ENCODE measurements at places on chromosomes 7 and 10.

GRCh38 chr10:71314028-71314693 is 4.9 kb upstream of the SLC29A3 start:
- DNase-seq, result peak; percentile 42

DNA sequence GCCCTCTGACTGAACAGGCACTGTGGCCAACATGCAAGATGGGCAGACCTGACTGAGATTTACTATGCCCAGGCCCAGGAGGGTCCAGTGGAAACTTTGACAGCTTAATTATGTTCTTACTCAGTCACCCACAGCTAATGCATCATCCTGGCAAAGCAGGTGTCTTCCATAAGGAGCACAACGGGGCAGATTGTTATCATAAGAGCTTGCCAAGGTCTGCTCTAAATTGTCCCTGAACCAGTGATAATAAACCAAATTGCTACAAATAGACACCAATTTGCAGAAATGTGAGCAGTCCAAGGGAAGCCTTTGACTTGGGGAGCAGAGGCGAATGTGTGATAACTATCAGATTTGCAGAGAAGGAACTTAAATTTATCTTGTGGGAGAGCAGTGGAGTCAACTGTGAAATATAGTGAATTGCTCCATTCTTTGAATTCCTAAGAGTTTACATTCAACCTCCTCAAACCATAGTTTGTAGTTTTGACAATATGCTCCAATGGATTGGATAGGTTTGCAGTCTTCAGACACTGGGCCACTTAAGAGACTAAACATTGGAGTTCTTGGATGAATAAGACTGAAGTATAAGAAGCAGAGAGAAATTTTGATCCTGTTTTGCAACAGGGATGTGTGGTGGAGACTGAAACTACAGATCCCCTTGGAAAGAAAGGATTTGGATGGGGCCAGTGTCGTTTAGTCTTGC is 494.7 kb downstream of the CCSER2 start:
- no peak for DNase-seq

- DNase-seq, result no peak
Measured at GRCh38 chr7:35705932-35706461, 11.1 kb upstream of the HERPUD2 start.

DNA sequence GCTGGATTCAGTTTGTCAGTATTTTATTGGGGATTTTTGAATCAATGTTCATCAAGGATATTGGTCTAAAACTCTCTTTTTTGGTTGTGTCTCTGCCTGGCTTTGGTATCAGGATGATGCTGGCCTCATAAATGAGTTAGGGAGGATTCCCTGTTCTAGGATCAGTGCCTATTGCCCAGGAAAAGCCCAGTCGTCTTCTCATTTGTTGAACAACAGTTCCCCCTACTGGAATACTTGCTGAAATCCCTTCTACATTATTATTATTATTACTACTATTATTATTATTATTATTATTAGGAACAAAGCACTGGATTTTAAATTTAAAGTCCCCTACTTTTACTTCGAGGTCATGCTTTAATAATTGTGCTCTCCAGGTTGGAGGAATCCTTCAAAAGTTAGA is 528.9 kb downstream of the MAGI2 start:
- peak; percentile 27 for DNase-seq

GRCh38 chr7:70044064-70044463 is 445.8 kb downstream of the AUTS2 start:
- no peak for DNase-seq

GRCh38 chr7:84714765-84715164 is 472.1 kb downstream of the SEMA3D start:
- no peak for DNase-seq

GRCh38 chr10:92573798-92574547 is at the start of gene IDE:
TSS of gene IDE (minus strand) at chr10:92574093. CDS start at chr10:92574019, 74 bp downstream.
- DNase-seq, result peak; percentile 89

DNA sequence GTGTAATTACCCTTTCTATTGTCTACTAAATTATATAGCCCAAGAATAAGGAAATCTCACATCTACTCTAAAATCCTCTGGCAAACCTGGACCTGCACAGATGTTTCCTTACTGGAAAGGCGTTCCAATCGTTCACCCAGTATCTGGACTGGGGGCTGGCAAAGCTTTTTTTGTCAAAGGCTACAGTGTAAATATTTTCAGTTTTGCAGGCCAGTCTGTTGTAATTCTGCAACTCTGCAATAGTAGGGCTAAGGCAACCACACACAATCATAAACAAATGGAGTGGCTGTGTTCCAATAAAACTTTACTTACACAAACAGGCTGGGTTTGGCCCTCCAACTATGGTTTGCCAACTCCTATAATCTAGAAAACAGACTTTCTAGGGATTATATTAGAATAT is 56.2 kb downstream of the GLI3 start:
- no peak for DNase-seq

GRCh38 chr10:125955766-125956165 is 59.4 kb downstream of the FANK1 start:
- no peak for DNase-seq

- peak; percentile 41 for DNase-seq
Measured at GRCh38 chr10:84510121-84510520, 181.7 kb downstream of the CCSER2 start.

DNA sequence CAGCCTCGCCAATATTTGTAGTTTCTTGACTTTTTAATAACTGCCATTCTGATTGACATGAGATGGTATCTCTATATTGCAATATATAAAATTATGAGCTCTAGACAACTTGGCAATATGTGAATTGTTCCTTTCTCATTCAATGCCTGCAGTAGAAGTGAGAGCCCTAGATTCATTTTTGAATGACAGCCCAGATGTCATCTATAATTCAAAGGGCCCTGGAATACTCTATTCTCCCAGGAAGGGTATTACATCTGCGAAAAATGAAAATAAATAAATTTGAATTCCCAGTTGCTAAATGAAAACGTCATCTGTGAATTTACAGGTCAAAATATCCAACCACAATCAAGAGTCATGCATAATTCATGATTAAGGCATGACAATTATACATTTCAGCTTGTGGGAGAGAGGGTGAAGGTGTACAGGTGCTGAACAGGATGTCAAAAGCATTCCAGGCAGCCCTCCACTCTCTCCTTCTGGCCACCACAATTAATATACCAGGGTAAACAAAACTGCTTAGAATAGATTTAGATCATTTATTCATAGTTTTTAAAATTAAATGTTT is 1147.3 kb downstream of the XPNPEP1 start:
- DNase-seq, result no peak

- peak; percentile 39 for DNase-seq
Measured at GRCh38 chr7:55438757-55439525, 73.8 kb downstream of the LANCL2 start.

DNA sequence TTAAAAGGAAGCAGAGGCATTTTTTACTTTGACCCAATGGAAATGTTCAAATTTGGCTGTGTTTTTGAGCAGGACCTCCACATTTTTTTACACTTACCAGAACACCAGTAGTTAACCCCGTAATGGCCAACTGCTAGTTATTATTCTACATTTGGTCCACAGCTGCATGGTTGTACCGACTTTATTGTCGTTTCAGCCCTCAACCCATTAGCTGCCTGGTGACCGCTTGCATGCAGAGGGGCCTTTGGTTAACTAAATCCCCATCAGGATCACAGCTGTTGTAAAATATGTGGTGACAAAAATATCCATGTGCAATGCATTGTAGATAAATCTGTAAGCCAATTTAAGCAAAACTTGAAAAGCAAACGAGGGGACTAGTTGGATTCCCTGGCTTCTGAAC is 342.2 kb upstream of the MEOX2 start:
- no peak for DNase-seq

- no peak for DNase-seq
Measured at GRCh38 chr10:100642295-100642994, 102.9 kb upstream of the PAX2 start.

DNA sequence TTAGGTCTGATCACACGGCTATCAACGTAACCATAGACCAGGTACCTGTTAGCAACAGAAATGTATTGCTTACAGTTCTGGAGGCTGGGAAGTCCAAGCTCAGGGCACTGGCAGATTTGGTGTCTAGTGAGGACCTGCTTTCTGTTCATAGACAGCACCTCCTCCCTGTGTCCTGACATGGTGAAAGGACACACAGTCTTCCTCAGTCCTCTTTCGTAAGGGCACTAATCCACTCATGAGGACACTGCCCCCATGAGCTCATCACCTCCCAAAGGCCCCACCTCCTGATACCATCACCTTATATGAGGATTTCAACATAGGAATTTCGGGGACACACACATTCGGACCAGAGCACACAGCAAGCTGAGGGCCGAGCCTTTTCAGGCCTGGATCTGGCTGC is 71.4 kb upstream of the BTBD16 start:
- no peak for DNase-seq

DNA sequence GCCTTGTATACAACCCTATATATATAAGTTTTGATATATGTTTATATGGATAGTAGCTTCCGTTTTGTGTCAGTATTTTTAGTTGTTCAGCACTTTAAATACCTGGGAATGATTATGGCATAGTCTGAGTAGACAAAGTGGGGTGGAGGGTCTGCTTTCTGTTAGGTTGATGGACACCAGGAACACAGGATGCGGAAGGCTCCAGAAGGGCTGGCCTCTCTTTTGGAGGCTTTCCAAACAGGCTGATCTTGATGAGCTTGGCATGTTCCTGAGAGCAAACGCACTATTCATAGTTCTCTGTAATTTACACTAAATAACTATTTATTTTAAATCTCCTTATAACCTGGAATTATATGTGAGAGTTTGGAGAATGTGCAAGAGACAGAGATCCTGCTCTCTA is 12.7 kb downstream of the AKR1E2 start:
- no peak for DNase-seq

GRCh38 chr10:79067241-79068202 is 1.2 kb upstream of the ZMIZ1 start:
- DNase-seq, result peak; percentile 82

DNA sequence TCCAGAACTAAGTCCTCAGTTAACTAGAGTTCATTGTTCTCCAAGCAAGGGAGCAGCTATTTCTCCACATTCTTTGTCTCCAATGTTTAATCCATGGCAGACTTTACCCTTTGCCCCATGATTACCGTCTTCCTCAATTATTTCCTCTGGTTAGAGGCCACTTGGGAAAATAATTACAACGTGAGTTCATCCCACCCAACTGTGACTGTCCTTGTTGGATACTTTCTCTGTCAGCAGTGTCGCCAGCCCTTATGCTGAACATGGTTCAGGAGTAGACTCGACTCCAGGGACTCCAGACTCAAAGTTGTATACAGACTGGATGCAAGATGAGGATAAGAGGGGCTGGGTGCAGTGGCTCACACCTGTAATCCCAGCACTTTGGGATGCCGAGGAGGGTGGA is 17.1 kb upstream of the SEPHS1 start:
- peak; percentile 9 for DNase-seq

GRCh38 chr7:158094671-158095226 is 492.9 kb downstream of the PTPRN2 start:
- DNase-seq, result no peak

- no peak for DNase-seq
Measured at GRCh38 chr10:18822156-18822555, 162.9 kb downstream of the ARL5B start.
